ENCODE measurements at places on chromosomes 13 and 19. TPM values are rescaled to one million over a fixed set of nuclear protein-coding genes. Genes with fewer than 3 reads are reported as not detected.

- no peaks in the 10 kb centered on the region for H3K27me3 ChIP-seq
- no peak for DNase-seq
- H3K4me3 ChIP-seq, result no peak overlapping the region
- peaks cover 50% of the 10 kb centered on the region for H3K4me1 ChIP-seq
- no peak overlapping the region for H3K27ac ChIP-seq
- no peaks in the 10 kb centered on the region for H3K36me3 ChIP-seq
Measured at GRCh38 chr13:113814435-113814821, 49.4 kb downstream of the GAS6 start.

GRCh38 chr19:37059142-37059541, 19.1 kb upstream of the ZNF420 start:
- no peak for DNase-seq
- no peaks in the 10 kb centered on the region for H3K36me3 ChIP-seq
- no peak overlapping the region for H3K27ac ChIP-seq
- no peaks in the 10 kb centered on the region for H3K27me3 ChIP-seq
- H3K4me3 ChIP-seq, result no peak overlapping the region
- no peaks in the 10 kb centered on the region for H3K4me1 ChIP-seq

DNA sequence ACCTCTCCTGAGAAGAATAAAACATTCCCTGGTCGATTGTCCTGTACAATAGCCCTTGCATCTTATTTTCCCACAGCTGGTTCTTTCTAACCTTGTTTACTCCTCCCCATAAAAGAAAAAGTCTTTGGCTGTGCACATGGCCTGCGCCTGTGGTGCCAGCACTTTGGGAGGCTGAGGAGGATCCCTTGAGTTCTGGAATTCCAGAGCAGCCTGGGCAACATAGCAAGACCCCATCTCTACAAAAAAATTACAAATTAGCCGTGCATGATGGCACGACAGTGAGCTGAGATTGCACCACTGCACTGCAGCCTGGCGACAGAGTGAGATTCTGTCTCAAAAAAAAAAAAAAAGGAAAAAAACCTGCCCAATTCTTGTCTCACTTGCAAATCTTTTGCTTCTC, 7.2 kb upstream of the NUP62 start:
- no peaks in the 10 kb centered on the region for H3K27me3 ChIP-seq
- peaks cover 8% of the 10 kb centered on the region for H3K4me1 ChIP-seq
- H3K36me3 ChIP-seq, result peaks cover 11% of the 10 kb centered on the region
- no peak overlapping the region for H3K4me3 ChIP-seq
- DNase-seq, result no peak

The ZNF765 gene
- total RNA-seq, result 7.9 TPM

GRCh38 chr13:97986835-97987234, 33.4 kb downstream of the IPO5 start:
- no peaks in the 10 kb centered on the region for H3K27me3 ChIP-seq
- H3K36me3 ChIP-seq, result peaks cover 56% of the 10 kb centered on the region
- no peak overlapping the region for H3K27ac ChIP-seq
- no peak for DNase-seq
- no peak overlapping the region for H3K4me3 ChIP-seq
- H3K4me1 ChIP-seq, result peaks cover 7% of the 10 kb centered on the region

DNA sequence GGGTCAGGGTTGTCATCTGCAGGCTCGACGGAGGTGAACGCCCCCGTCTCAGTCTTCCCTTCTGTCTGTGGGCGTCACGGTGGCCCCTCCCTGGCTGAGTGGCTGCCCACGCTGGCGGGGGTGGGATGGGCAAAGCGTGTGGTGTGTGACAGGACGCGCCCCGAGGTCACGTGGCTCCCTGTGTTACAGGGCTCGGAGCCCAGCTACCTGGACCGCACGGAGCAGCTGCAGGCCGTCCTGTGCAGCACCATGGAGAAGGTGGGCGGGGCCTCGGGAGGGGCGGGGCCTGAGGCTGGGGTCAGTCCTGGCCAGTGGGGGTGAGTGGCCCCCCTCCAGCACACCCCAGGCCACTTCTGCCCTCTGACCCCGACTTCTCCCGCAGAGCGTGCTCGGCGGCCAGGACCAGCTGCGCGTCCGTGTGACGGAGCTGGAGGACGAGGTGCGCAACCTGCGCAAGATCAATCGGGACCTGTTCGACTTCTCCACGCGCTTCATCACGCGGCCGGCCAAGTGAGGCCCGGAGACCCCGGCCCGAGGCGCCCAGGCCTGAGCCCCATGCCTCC, 6.3 kb upstream of the GRIN3B start:
- no peak overlapping the region for H3K4me3 ChIP-seq
- H3K27me3 ChIP-seq, result peaks cover 50% of the 10 kb centered on the region
- H3K36me3 ChIP-seq, result peaks cover 51% of the 10 kb centered on the region
- peaks cover 15% of the 10 kb centered on the region for H3K4me1 ChIP-seq
- DNase-seq, result no peak

DNA sequence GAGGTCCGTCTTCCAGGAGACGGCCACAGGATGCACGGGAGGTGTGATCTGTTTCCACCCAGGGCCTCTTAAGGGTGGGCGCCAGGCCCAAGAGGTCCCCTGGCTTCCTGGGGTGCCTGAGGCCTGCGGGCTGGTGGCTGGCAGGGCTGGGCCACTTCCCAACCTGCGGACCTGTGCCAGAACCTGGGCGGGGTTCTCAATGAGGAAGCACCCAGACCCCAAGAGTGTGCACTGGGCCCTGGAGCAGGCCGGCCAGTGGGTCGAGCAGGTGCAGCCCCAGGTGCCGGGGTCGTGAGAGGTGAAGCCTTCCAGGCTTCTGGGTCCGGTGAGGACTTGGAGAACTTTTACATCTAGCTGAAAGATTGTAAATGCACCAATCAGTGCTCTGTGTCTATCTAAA, 6.7 kb upstream of the MICU2 start:
- H3K4me1 ChIP-seq, result no peaks in the 10 kb centered on the region
- no peak overlapping the region for H3K27ac ChIP-seq
- H3K36me3 ChIP-seq, result no peaks in the 10 kb centered on the region
- no peak for DNase-seq

DNA sequence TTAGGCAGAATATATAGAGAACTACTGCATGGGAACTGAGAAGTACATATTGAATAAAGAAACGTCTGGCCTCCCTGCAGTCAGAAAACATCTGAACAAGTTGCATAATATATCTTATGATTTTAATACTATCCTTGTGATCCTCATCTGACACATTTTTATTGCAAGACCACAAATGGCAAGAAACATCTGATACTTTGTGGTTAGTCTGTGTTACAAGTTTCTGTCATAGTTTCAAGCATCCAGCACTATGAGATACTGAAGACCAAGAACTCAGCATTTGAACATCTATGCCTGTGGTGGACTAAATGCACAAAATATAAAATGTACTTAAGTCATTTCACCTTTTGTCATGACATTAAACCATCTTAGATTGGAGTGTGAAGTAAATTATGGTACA, 1175.8 kb upstream of the MIR17HG start:
- H3K4me3 ChIP-seq, result no peak overlapping the region
- no peaks in the 10 kb centered on the region for H3K27me3 ChIP-seq
- no peak for DNase-seq
- H3K4me1 ChIP-seq, result no peaks in the 10 kb centered on the region
- H3K36me3 ChIP-seq, result no peaks in the 10 kb centered on the region
